Right lobe of liver (tissue), 6 donors: ENCODE measurements at places on chromosomes 4 and X.

DNA sequence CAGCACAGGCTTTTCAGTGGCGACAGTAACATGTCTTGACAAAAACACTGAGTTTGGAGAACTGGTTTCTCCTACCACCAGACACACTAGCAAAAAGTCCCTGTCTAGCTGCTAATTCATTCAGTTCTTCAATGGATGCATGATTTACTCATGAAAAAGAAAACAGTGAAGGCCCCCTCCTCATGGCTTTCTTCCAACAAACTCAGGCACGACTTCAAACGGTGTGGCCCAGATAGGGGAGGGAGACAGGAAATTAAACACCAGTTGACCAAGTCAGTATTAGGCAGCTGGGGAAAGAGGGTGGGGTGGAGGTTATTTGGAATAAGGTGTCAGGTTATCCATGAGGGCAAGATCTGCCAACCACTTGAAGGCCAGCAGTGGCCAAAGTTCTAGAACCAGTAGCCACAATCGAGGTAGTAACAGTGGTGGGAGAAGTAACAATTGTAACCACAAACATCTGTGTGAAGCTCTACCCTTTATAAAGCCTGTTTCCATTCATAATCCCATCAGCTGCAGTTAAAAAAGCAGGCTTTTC lies 60.2 kb downstream of the SEPSECS start:
- DNase-seq: no peak

GRCh38 chr4:54238389-54238788 lies 9.3 kb downstream of the PDGFRA start:
- no peak for DNase-seq

- no peak for DNase-seq
Measured at GRCh38 chr4:166501941-166502382, 628.9 kb downstream of the TLL1 start.

DNA sequence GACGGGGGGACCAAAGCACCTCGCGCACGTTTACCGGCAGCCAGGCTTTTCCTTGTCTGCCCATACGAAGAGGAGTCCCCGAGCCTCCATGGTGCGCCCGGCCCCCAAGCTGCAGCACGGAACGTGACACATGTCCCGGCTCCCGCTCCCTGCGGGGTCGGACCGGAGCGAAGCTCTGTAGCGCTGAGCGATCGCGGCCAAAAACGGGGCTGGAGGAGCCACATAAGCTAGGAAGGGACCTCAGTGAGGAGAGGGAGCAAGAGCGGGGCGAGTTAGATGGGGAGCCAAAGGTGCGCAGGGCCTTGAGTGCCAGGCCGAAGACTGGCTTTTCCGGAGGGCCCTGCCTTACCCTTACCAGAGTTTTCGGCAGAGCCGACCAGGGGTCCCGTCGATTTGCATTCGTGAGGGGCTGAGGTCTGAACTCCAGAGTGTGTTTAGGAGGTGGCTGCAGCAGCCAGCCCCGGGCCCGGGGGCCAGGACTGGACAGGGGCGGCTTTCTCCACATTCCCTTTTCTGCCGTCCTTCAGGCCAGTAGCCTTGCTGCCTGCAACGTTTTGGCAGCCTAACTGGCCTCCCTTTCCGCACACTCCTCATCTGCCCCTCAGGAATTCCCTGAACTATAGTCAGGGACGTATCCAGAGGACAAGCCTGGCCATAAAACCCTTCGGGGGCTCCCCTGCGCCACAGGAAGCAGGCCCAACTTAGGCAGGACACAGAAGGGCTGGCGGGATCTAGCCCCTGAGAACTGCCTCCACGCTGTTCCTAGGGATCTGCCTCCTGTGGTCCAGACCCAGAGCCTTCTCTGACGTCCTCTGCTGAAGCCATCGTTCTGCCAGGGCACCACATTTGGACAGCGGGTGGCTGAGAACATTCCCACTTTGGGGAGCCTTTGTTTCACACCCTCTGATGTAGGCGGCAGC lies 689 bp downstream of the SSR4 start:
- DNase-seq: no peak

DNA sequence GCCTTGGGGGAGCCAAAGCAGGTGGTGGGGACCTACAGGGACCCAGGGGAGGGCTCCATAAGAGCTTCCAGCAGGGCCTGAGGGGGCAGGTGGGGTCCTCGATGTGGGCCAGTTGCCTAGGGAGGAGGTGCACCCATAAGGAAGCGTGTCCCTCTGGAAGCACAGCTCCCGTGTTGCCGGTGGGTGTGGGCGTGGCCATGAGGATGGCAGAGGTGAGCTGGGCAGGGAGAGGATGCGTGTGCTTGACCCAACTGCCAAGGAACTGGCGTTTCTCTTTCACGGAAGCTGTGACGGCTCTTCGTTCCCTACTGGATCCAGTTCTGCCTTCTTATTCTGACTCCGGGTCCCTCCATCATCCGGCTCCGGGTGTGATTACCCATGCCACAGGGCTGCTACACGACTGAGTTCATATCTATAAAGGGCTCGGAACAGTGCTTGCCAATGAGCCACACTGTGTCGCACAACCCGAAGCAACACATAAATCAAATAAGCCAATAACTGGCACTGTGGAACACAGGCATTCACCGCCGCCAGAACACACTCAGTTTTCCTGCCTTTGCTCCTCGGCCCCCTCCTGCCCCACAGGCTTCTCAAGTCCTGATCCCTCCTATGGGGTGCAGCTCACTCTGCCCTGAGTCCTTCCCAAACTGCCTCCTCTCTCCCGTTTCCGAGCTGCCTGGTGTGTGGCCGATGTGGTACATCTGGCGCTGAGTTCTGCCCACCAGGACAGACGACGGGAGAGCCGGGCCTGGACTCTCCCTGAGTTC lies 35.5 kb downstream of the RNF212 start:
- DNase-seq: no peak

DNA sequence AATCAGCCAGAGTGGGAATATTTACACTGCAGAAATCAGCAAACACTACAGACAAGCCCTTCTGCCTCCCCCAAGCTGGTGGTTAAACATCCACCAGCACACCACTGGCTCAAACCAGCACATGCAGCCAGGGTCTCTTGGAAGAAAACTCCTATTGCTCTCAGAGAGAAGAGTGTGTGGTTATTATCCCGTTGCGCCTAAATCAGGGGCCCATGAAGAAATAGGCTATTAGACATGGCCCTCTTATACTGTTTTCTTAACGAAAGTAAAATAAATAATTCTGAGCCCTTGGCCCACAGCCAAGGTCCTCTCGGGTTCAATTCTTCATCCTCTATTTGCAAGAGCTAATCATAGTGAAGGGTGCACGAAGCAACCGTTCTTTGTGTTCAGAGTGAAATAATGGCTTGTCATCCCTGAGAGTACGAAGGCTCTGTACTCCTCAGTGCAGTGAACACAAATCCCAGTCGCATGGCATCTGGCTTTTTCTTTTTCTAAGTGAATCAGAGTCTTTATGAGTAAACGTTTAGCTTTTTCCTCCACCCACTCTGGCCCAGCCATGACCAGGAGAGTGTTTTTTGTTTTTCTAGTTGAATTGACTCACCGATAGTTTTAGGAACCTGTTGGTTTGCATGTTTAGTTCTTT lies 33.4 kb upstream of the RBM47 start:
- peak; percentile 66 for DNase-seq

DNA sequence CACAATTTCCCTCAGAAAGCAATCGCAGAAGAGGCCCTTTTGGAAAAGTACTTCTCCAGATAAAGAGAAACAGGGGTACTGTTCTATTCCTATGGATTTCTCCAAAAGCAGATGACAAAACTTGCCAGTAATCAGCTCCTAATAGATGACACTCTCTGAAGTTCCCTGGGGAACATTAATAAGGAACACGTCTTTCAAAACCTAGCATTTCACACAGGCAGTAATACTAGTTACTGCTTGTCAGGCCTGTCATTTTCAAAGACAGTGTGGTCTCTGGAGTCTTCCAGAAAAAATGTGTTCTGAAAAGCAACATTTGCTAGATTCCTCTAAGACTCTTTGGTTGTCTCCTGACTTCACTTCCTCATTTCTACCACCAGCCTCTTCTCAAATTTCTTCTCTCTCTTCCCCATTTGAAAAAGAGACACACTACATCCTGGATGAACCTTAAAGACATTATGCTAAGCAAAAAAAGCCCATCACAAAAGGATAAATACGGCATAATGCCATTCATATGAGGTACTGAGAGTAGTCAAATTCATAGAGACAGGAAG lies 47.3 kb downstream of the CHRDL1 start:
- no peak for DNase-seq

DNA sequence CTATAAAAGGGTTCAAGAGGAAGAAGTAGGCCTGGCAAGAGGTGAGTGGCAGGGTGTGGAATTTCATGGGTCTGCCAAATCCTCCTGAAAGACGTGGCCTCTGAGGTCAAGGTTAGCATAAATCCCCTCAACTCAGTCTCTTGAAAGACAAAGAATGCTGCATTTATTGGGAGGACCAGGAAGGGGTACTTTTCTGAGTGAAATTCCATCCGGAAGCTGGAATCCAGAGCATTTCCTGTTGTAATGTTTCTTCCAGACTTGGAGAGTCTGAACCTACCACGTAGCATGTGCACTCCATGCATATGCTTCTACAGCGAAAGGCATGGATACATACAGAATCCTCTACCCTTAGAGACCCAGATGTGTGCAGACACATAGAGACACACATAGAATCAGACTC lies 13.4 kb upstream of the FGD1 start:
- DNase-seq: no peak

DNA sequence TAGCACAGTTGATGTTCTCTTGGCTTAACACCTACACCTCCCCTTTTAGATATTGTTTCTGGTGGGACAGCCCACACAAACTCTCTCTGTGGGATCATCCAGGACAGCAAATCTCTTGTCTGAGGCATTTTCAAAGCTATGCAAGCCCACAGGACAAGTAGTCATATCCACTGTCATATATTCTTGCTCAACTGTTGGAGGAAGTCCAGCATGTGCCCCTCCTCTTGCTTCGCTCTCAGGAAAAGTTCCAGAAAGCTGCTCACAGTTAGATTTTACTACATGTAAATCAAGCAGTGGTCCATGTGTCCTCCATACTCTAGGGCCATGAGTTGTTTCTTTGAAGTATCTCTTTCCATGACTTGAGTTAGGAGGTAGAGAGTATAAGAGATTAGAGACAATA lies 260.7 kb downstream of the INPP4B start:
- DNase-seq: no peak

GRCh38 chrX:100994352-100995281 lies 25.1 kb downstream of the ARL13A start:
- DNase-seq: no peak

GRCh38 chrX:1492421-1493012 lies 39.8 kb upstream of the ASMTL start:
- no peak for DNase-seq

GRCh38 chr4:1112174-1112820 lies 1.1 kb downstream of the RNF212 start:
- DNase-seq: no peak
